Activated naive CD4-positive, alpha-beta T cell treated with anti-CD3 and anti-CD28 coated beads, Interleukin-2, amount 50 U/mL, for 72 hours (primary cell): ENCODE measurements at places on chromosomes 7 and 10. TPM values are rescaled to one million over a fixed set of nuclear protein-coding genes. Genes with fewer than 3 reads are reported as not detected.

DGKB gene
- total RNA-seq, result not detected

WBP1L gene
- total RNA-seq, result 15.7 TPM

GRM8 gene
- total RNA-seq, result not detected

FANK1 gene
- not detected for total RNA-seq

MRC1 gene
- not detected for total RNA-seq

EBF3 gene
- total RNA-seq, result not detected

CELF2 gene
- 120 TPM for total RNA-seq

SPDYE16 gene
- total RNA-seq, result not detected

TRIM73 gene
- 8.9 TPM for total RNA-seq

GNAI1 gene
- total RNA-seq, result 3.6 TPM

C10orf53 gene
- total RNA-seq, result not detected

ZPBP gene
- not detected for total RNA-seq
